HL-60 (cell line): ENCODE measurements at places on chromosomes 13 and 19.
A peak's percentile ranks its signal among the peaks of the same experiment; 100 is the strongest.

GRCh38 chr19:13691569-13692435, 72.5 kb upstream of the MRI1 start:
- no peak for DNase-seq

DNA sequence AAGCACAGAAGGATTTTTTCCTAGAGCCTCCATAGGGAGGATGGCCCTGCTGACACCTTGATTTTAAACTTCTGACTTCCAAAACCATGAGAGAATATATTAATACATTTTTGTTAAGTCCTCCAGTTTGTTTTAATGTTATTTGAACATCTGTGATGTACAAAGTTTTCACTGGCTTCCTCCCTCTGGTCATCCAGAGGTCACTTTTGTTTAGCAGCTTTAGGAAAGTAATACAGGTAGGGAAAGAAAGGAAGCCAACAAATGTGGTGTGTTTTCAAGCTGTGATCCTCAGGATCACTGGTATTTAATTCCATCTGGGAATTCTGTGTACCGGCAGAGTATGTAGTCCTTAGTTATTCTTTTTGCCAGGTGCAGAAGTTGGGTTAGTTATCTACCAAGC, 488.8 kb upstream of the ATXN8OS start:
- DNase-seq, result no peak

DNA sequence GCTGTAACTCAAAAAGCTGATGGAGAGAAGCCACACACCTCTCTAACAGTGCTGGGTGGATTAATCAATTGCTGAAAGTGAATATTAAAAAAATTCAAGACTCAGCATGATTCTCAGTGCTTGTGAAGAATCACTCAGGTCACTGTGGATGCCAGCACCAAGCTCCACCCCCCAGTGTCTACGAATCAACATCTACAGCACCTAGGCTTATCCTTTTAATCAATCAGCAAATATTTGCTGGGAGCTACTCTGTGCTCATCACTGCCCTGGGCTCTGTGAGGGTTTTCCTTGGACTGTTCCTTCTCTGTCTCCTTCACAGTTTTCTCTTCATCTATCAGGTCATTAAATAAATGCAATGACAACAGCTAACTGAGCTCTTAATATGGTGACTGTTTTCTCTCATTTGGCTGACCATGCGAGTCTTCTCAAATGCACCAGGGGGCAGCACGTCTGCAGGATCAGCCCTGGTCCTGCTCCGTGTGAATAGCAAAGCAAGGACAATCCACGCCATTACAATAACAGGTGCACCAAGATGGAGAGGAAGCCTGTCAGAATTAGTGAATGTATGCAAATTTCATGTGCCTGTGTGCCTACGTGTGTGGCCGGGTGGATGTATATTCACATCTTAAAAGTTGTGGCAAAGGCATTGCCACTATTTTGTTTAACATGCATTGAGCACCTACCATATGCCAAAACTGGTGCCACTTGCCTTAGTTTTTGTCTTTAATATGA, 14.6 kb upstream of the C13orf42 start:
- peak; percentile 71 for DNase-seq

GRCh38 chr13:113404366-113404722, 40.4 kb upstream of the GRTP1 start:
- DNase-seq, result no peak

DNA sequence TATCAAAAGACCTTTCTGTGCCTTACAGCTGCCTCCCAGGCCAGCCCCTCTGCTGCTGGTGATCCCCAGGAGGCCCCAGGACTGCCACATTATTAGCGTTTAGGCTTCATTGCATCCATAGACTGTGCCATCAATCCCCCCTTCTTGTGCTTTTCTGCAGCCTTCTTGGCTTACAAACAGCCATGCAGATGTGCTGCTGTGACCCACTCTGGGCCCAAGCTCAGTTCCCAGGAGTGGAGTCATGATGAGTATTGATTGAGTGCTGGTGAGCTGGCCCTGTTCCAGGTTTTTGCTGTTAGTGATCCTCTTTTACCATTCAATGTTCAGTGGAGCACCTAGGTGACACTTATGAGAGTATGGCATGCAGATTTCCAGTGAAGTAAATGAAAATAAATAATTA, 59.9 kb upstream of the SLAIN1 start:
- DNase-seq, result no peak

GRCh38 chr13:45368005-45368404, 27.0 kb upstream of the TPT1 start:
- no peak for DNase-seq

DNA sequence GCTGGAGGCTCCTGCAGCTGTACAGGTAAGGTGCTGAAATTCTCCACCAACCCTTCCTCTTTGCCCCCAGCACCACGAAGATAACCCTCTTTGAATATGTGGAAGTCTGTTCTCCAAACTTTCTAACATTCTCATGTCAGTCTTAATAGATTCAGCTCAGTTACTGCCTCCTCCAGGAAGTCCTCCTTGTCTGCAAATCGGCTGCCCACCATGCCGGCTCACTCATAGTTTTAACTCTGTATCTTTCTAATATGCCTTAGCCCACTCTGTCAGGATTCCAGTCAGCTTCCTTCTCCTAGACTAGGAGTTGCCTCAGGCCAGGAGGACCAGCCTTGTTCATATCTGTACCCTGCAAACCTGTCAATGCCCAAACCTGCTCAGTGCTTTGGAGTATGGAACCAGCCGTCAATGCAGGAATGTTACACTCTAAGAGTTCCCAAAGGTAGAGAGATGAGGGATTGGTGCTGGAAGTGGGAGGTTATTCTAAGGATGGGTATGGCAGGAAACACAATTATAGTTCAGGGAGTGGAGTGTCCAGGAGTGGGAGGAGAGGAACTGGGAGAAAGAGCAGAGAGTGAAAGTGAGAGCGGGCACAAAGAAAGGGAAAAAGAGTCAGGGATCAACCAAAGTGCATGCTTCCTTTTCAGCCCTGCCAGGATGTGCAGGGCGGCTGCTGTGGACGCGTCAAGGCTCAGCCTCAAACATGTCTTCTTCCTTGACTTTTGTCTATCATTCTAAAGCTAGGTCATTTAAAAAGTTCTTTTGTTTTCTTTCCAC, 38.0 kb upstream of the ALOX5AP start:
- DNase-seq, result no peak

- DNase-seq, result no peak
Measured at GRCh38 chr19:12648088-12648487, 18.5 kb downstream of the MAN2B1 start.

DNA sequence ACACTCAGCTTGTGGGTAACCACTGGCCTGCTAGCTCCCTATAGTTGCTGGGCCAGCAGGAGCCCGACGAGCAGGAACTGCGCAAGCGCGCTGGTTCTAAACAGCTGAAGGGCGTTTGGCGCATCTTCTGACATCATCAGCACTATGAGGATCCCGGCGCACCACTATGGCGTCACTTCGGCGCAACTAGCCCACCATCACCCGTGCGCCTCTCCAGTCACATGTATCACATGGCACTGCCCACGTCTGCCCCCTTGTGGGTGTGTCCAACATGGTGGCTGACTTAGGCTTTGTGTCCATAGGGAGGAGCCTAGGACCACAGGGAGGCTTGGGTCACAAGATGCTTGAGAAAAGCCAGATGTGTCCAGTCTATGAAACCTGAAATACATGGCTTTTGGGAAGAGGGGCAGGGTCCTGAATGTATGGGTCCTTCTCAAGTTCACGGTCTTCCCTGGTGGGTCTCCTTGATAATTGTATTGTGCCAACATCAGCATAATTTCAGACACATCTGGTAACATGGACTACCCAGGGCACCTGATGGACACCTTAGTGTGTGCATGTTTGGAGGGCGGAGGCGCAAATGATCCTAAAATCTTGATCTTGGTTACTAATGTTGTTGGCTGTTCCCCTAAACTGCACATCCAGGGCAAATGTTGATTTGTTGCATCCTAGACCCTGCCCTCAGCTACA, 18.0 kb downstream of the KLK4 start:
- no peak for DNase-seq

DNA sequence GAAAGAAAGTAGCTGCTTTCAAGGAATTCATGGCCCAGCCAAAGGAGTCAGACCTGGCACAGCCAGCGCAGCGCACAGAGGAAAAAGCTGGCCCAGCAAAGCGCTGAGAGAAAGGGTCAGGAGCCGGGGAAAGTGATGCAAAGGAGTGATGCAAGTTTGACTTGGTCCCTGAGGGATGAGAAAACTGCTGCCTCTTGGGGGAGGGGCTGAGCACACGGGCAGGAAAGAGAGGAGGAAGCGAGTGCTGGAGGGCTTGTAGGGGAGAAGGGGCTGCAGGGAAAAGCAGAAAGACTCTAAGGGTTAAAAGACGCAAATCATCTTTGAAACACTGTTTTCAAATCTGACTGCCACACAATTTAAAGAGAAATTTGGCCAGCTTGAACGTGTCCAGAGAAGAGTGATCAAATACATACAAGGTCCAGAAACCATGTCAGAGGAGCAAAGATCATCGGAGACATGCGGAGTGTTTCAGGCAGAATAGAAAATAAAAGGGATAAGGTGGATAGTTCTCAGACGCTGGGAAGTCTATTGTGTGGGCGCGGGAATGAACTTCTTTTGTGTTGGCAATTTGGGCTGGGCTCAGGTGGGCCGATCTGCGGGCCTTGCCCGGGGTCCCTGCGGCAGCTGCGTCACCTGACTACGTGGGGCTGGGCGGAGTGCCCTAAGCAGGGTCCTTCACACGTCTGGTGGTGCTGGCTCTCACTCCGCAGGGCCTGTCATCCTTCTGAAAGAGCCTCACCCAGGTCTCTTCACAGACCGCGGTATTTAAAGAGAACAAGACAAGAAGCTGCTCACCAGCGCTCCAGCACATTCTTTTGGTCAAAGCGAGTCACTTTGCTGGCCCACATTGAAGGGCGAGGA, 18.1 kb downstream of the N4BP2L1 start:
- DNase-seq, result no peak
